ENCODE measurements at places on chromosomes 4 and X.

- no peak for DNase-seq
These were observed 50.9 kb upstream of the ATXN3L start for GRCh38 chrX:13370713-13371112.

DNA sequence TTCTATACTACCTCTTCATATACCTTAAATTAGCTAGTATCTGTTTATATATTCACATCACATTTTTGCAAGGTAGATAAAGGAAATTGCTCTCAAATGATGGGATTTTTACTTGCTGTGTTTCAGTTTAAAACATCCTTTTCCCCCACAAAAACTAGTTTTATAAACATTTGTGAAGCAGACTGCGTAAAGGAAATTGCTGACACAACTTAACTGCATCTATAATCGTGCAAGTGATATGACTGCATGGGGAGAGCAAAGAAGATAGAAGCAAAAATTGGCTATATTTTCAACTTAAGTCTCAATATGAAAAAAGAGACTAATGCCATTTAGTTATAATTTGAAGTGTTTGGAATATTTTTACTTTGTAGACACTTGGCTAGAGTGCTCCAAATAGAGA is 385.2 kb downstream of the C4orf33 start:
- no peak for DNase-seq

DNA sequence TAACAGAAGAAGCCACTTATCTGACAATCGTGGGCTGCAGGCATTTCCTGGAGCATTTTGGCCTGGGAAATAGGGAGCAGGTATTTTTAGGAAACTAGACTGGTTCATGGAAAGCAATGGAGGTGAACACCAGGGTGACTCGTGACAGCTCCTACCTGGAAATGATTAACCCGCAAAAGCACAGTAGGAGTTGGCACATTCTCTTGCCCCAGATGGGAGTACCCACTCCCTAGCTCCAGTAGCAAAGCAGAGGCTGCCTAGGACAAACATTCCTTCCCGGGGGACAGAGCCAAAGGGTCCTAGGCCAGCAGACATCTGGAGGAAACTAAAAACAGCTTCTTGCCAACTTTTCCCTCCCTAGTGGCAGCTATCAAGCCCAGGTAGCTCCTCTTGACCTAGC is 29.0 kb downstream of the RTL5 start:
- DNase-seq: no peak

- no peak for DNase-seq
These were observed 86.1 kb downstream of the BMP3 start for GRCh38 chr4:81116566-81116965.

DNA sequence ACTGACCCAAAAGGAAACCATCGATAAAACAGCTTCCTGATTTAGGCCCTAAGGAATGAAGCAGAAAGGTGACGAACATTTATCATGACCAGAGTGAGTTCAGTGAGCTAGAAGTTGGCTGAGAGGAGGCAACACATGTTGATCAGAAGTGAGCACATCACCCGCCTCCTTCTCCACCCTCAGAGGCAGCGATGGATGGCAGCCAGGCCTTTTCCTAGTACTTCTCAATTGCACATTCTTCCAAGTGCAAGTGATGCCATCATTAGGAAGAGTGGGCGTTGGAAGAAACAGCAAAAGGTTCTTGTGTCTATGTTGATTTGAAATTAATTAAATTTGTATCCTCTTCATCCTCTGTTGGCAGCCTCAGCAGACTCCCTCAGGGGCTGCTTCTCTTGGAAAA is 51.7 kb downstream of the TMEM154 start:
- peak; percentile 67 for DNase-seq
